ENCODE measurements at places on chromosomes 13 and 19.

GRCh38 chr19:33701565-33701964 lies 79.8 kb downstream of the CHST8 start:
- no peak for DNase-seq

GRCh38 chr13:21688056-21688455 lies 17.2 kb downstream of the FGF9 start:
- no peak for DNase-seq

- no peak for DNase-seq
Observed at GRCh38 chr13:24180750-24181377, 20.3 kb downstream of the SPATA13 start.

- peak; percentile 35 for DNase-seq
Observed at GRCh38 chr13:40982772-40983171, 36.3 kb downstream of the ELF1 start.
